Thymus (tissue), 14 donors: ENCODE measurements at places on chromosomes 11 and 22. TPM values are rescaled to one million over a fixed set of nuclear protein-coding genes. Genes with fewer than 3 reads are reported as not detected.

SCO2 gene
- polyA plus RNA-seq = 9.8 TPM

CCDC116 gene
- 1.0 TPM for polyA plus RNA-seq

ADSL gene
- 58.0 TPM for polyA plus RNA-seq

- no peak for DNase-seq
- H3K4me3 ChIP-seq = no peak overlapping the region
- H3K27ac ChIP-seq = no peak overlapping the region
- H3K36me3 ChIP-seq = peaks cover 18% of the 10 kb centered on the region
- peaks cover 73% of the 10 kb centered on the region for H3K4me1 ChIP-seq
Measured at GRCh38 chr11:78197816-78198215, 9.1 kb downstream of the USP35 start.

DNA sequence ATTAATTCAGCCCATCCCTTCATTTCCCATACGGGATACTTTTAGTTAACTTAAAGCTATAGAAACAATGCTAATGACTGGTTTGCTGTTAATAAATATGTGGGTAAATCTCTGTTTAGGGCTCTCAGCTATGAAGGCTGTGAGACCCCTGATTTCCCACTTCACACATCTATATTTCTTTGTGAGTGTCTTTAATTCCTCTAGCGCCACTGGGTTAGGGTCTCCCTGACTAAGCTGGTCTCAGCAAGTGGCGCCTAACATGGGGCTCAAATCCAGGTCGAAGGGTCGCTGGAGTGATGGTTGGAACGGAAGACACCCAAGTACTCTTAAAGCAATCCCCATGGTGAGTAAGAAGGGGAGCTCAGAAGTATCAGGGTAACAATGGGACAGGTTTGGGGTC is 14.4 kb upstream of the OOSP1 start:
- DNase-seq = no peak
- no peak overlapping the region for H3K4me3 ChIP-seq
- H3K36me3 ChIP-seq = no peaks in the 10 kb centered on the region
- H3K4me1 ChIP-seq = no peaks in the 10 kb centered on the region
- H3K27ac ChIP-seq = no peak overlapping the region

DNA sequence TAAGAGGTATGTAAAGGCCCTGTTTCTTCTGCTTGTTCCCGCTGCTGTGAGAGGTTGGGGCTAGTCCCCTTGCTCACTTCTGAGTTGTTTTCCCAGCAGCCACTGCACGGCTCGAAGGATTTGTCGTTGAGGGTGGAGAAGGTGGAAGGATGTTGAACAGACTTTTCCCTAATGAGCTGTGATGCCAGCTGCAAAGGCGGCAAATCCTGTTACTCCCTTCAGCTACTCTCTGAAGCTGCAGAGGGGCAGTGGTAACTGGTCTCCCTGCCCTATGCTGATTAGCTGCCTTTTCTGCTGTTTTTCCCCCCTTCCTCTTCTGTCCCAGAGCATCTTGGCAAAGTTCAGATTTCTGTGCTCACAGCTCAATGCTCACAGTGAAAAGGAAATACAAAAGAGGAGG is 90.4 kb upstream of the SLC25A18 start:
- no peak for DNase-seq
- H3K27me3 ChIP-seq = no peaks in the 10 kb centered on the region
- no peaks in the 10 kb centered on the region for H3K4me1 ChIP-seq
- H3K27ac ChIP-seq = no peak overlapping the region

GRCh38 chr11:25576320-25576719 is 755.6 kb upstream of the ANO3 start:
- no peaks in the 10 kb centered on the region for H3K36me3 ChIP-seq
- no peak for DNase-seq
- H3K27ac ChIP-seq = no peak overlapping the region
- no peak overlapping the region for H3K4me3 ChIP-seq

DNA sequence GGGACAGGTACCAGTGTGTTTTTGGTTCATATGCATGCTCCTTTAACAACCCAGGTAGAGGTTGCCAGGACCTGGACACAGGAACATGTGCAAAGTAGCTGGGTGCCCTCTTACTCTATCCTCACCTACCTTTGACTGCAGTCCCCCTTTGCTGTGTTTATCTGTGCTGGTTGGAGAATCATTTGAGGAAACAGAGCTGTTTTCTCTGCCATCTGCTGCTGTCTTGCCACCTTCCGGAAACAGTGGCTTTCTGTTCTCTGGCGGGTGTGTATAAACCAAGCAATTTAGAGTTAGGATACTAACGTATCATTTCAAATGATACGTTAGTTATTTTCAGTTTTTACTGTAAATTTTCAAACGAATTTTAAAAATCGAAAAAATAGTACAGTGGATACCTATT is 171.9 kb upstream of the TTC12 start:
- H3K4me3 ChIP-seq = no peak overlapping the region
- H3K36me3 ChIP-seq = no peaks in the 10 kb centered on the region
- H3K27me3 ChIP-seq = no peaks in the 10 kb centered on the region
- no peak overlapping the region for H3K27ac ChIP-seq
- no peaks in the 10 kb centered on the region for H3K4me1 ChIP-seq
- no peak for DNase-seq

DNA sequence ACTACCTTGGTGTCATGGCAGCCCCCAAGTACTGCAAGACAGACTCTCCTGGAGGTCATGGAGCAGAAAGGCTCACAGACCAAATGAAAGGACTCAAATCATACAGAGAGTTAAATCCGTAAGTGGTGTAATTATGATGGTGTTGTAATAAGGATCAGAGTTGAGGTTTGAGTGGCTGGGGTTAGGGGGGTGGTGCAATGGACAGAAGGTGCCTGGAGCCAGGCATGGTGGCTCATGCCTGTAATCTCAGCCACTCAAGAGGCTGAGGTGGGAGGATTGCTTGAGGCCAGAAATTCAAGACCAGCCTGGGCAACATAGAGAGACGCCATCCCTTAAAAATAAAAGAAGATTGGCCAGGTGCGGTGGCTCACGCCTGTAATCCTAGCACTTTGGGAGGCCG is 18.7 kb downstream of the ART5 start:
- H3K36me3 ChIP-seq = no peaks in the 10 kb centered on the region
- H3K4me3 ChIP-seq = no peak overlapping the region
- H3K27ac ChIP-seq = no peak overlapping the region
- no peaks in the 10 kb centered on the region for H3K27me3 ChIP-seq
- no peak for DNase-seq

GRCh38 chr11:35978183-35978582 is 34.3 kb downstream of the LDLRAD3 start:
- no peaks in the 10 kb centered on the region for H3K27me3 ChIP-seq
- H3K27ac ChIP-seq = no peak overlapping the region
- H3K4me1 ChIP-seq = no peaks in the 10 kb centered on the region
- H3K36me3 ChIP-seq = no peaks in the 10 kb centered on the region

DNA sequence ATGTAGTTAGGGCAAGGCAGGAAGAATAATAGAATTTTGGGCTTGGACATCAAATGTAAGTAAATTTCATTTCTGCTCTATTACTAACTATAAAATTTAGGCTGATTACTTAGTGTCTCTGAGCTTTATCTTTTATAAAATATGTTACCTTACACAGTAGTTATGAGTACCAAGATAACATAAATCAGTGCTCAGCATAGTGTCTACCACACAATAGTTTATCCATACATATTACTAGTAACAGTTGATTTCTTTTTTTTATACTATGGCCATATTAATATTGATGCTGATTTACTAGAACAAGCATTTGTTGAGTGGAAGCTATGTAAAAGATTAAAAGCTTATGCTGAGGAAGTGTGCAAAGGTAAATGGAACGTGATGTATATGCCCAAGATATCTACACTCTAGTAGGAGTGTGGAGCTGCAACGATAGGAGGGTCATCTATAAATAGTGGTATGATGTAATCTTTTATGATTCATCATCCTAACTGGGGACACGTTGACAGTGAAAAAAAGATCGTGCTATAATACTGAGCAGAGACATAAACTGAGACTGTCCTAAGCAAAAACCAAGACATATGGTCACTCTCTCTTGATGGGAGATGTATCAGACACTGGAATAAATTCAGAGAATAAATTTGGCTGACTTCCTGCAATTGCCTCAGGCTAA is 8.7 kb upstream of the SLC5A12 start:
- no peaks in the 10 kb centered on the region for H3K27me3 ChIP-seq
- DNase-seq = no peak
- no peaks in the 10 kb centered on the region for H3K36me3 ChIP-seq
- H3K4me3 ChIP-seq = no peak overlapping the region
- no peaks in the 10 kb centered on the region for H3K4me1 ChIP-seq
